ENCODE measurements at places on chromosomes 7 and 10.
A peak's percentile ranks its signal among the peaks of the same experiment; 100 is the strongest.

- DNase-seq: no peak
These were observed 395.0 kb downstream of the ZWINT start for GRCh38 chr10:55966101-55966500.

GRCh38 chr7:45482451-45482850 is 91.7 kb upstream of the ADCY1 start:
- DNase-seq: no peak

DNA sequence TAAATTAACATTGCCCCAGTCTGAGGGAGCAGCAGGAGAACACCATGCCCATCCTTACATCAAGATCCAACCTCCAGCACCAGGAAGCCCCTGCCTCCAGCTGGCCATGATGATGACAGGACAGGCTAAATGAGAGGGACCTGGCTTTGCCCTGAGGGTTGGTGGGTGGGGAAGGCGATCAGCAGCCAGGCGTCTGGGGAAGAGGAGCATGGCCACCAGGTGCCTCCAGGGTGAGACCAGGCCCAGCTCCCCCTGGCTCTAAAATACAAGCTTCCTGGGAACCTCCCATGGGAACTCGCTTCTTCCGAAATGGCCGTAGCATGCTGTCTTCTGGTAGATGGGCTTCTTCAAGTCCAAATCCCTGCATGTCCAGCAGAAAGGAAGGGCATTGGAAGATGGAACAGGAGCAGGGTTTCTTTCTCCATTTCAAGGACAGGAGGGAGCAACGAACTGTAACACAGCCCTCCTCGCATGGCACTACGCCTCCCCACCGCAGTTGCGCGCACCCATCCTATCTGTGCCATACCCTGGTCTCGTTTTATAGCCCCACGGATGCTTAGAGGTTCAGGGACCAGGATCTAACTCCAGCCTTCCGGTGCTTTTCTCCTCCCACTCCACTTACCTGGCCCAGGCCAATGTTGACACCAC is 15.8 kb downstream of the MAT1A start:
- no peak for DNase-seq

GRCh38 chr10:69498711-69499471 is 47.6 kb downstream of the TSPAN15 start:
- DNase-seq: no peak

GRCh38 chr10:119420950-119421875 is 121.3 kb downstream of the RGS10 start:
- no peak for DNase-seq

DNA sequence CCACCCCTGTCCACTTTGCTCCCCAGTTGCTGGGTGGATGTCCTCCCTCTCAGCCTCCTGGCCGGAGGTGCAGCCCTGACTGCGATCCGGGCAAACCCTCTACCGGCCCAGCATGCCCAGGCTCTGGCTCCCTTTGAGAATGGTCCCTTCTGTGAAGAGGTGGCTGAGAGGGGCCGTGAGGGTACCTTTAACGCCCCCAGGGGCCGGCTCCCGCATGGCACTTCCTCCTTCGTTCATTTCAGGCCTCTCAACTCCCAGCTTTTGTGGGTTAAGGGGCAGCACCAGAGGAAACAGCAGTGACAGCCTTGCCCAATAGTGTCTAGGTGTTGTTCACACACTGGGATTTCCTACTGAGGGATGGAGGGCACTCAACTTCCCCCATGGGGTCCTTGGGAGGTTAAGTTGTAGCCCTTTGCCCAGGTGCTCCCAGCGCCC is 33.2 kb upstream of the HABP2 start:
- DNase-seq: no peak

GRCh38 chr10:79322616-79323543 is 24.4 kb upstream of the PPIF start:
- peak; percentile 76 for DNase-seq

DNA sequence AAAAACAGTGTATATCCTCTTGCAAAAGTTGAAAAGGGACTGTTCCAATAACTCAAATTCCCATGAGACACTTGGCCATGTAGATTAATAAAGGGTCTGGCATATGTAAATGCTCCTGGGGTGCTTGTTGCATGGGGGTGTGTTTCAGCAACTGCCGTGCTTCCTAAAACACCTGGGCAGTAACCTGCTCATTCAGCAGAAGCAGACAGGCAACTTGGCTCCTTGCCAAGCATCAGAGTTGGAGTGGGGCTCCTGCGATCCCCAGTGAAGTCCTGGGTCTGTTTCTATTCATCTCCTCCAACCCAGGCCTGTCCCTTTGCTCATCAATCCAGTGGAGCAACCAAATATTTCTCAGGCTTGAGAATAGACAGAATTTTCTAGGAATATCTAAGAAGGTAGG is 42.2 kb upstream of the ADAM12 start:
- no peak for DNase-seq

GRCh38 chr7:79785556-79785955 is 332.1 kb upstream of the MAGI2 start:
- DNase-seq: no peak

DNA sequence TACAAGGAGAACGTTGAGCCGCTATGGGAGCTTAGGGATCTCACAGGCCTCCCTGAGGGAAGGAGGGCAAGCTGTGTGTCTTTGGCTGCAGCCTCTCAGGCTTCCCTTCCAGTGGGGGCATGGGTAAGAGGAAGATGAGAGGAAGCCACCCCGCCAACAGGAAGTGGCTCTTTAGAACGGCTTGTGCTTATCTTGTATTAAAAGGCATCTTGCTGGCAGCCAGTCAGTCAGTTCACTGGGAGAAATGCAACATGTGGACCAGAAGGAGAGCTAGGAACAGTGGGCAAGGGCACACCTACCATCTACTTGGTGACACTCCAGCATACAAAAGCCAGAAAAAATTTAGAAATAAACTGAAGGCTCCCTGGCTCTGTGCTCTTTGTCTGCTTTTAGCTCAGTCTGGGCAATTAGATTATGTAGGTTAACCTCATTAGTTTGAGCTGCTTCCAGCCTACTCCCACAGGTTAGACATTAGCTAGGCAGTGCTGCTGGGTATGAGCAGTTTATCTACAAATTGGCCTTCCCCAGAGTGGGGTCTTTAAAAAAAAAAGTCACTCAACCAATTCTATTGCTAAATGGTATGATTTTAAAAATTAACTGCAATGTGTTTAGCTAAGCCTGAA is 595.9 kb downstream of the KCNMA1 start:
- DNase-seq: peak; percentile 18

GRCh38 chr10:44774676-44775401 is 136.3 kb upstream of the TMEM72 start:
- DNase-seq: no peak

DNA sequence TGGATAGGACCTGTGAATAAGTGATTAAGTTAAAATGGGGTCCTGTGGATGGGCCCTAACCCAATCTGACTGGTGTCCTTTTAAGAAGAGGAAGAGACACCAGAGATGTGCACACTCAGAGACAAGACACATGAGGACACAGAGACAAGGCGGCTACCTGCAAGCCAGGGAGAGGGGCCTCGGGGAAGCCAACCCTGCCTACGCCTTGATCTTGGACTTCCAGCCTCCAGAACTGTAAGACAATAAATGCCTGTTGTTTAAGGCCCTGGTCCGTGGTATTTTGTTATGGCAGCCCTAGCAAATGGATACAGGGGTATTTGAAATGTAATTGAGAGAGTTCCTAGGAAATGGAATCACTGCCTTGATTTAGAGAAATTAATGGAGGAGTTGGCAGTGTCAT is 225.3 kb downstream of the SKAP2 start:
- no peak for DNase-seq

- peak; percentile 16 for DNase-seq
These were observed at the start of gene PROSER2 for GRCh38 chr10:11823122-11823988. PROSER2 (plus strand) TSS chr10:11823356; CDS start chr10:11852078, 28,722 bp downstream.

GRCh38 chr7:2175091-2175490 is 57.7 kb downstream of the MAD1L1 start:
- DNase-seq: no peak

- no peak for DNase-seq
These were observed 303.7 kb downstream of the CCDC3 start for GRCh38 chr10:12697764-12698163.

GRCh38 chr7:5064391-5065106 is 18.9 kb downstream of the RBAK start:
- no peak for DNase-seq

GRCh38 chr7:22378199-22378980 is 21.4 kb upstream of the RAPGEF5 start:
- DNase-seq: no peak

DNA sequence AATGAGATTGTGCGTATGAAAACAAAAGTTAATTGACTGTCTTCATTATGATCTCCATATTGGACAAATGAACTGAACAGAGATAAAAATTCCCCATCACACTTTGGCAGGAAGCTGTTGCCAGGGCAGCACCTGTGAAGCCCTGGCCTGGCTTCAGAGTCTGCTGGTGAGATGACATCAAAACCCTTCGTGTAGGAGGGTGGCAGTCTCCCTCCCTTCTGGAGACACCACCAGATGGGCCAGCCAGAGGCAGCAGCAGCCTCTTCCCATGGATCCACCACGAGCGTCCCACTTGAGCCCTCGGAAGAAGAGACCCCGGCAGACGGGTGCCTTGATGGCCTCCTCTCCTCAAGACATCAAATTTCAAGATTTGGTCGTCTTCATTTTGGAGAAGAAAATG is at the start of gene DNTT:
TSS of gene DNTT (plus strand) at position 205 of the 400 bp plus-strand sequence. CDS start at position 269, 64 bp downstream.
- no peak for DNase-seq

GRCh38 chr7:23662124-23662983 is 17.6 kb upstream of the FAM221A start:
- DNase-seq: no peak

- DNase-seq: no peak
These were observed 17.8 kb upstream of the CCNJ start for GRCh38 chr10:96025566-96025965.

GRCh38 chr10:18097524-18097923 is 42.7 kb upstream of the CACNB2 start:
- no peak for DNase-seq

DNA sequence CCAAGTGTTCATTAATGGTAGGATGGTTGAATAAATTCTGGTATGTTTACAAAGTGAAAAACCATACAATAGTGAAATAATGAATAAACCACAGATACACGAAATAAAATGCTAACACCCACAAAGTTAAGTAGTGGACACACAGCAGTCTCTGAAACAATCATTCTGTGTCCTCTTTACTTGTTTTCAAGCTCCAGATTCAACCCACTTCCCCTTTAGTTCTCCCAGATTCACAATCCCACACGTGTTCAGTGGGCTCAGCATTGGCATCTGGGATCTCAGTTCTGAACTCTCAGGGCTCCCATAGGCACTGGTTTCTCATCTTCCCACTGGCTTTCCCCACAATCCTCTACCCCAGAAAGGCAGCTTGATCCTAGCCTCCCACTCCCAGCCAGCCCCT is 44.9 kb downstream of the SEM1 start:
- DNase-seq: no peak

DNA sequence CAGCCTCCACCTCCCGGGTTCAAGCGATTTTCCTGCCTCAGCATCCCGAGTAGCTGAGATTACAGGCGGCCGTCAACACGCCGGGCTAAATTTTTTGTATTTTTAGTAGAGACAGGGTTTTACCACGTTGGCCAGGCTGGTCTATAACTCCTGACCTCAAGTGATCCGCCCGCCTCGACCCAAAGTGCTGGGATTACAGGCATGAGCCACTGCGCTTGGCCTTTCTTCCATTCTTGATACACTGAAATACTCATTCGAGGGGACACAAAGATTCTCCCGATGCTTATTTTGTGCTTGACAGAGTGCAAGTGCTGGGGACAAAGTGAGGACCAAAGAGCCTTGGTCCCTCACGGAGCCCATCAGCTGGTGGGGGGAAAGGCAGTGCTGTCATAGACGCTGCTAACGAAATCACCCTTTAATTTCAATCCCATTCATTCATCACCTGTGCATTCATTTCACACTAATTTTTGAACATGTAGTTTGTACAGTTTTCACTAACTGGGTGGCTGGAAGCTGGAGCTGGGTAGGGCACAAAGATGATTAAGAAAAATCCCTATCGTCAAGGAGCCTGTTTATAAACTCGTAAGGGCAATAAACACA is 621 bp upstream of the FAM133B start:
- DNase-seq: no peak

- DNase-seq: peak; percentile 63
These were observed 110.5 kb downstream of the C10orf105 start for GRCh38 chr10:71608819-71609768.

DNA sequence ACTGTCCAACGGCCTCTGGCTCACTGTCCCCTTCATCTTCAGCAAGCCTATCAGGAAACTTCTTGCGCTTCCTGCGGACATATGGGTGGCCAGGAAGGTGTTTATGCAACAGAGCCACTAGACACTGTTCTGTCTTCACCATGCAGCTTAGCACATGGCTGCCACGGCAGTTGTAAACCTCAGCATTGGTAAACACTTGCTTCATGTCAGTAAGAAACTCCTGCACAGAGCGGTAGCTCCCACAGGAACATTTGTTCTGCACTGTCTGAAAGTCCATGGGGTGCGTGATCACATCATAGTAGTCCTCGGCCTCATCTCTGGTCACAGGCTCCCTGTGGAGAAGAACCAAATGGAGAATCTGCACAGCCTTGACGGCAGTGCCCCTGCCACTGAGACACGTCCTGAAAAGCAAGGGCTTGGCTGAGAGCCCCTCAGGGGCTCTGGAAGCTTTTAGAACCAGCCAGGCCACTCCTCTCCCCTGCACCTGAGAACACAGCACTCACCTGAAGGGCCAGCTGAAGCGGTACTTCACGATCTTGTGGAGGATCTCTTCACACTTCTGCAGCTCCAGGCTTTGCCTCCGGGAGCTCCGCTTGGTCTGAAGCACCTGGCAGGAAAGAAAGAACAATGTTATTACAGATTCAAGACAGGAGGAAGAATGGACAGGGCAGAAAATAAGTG is 8.8 kb downstream of the FZD9 start:
- no peak for DNase-seq

GRCh38 chr7:44618753-44619152 is 12.3 kb downstream of the OGDH start:
- DNase-seq: peak; percentile 65

DNA sequence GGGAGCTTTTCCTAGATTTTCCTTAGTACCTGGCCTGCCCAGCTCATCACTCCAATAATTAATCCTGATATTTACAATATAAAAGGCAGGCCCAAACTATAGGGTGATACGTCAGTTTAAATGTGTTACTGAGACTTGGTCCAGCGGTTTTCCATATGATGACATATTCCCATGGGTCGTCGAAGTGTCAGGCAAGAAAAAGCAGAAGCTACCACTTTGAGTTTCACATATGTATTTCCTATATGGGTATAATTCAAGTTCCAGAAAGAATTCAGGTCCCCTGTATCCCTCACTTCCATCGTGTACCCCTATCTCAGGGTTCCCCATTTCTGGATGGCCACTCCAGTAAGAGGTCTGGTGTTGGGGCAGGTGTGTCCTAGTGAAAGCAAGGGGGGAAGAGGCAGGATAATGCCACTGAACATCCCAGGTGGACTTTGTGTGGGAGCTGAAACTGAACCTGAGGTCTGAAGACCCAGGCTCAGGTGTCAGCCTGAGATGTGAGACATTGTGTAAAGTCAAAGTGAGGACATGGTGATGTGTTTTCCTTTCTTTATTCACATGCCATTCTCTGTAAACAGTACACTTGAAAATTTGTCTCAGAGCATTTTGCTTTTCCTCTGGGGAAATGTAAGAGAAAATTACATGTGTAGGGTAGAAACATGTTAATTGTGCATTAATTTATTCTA is 167.8 kb downstream of the PLXDC2 start:
- no peak for DNase-seq

Data from CD4-positive, alpha-beta T cell treated with Interleukin-4 for 1 hour (primary cell).